ENCODE measurements at places on chromosomes 6 and 20.

DNA sequence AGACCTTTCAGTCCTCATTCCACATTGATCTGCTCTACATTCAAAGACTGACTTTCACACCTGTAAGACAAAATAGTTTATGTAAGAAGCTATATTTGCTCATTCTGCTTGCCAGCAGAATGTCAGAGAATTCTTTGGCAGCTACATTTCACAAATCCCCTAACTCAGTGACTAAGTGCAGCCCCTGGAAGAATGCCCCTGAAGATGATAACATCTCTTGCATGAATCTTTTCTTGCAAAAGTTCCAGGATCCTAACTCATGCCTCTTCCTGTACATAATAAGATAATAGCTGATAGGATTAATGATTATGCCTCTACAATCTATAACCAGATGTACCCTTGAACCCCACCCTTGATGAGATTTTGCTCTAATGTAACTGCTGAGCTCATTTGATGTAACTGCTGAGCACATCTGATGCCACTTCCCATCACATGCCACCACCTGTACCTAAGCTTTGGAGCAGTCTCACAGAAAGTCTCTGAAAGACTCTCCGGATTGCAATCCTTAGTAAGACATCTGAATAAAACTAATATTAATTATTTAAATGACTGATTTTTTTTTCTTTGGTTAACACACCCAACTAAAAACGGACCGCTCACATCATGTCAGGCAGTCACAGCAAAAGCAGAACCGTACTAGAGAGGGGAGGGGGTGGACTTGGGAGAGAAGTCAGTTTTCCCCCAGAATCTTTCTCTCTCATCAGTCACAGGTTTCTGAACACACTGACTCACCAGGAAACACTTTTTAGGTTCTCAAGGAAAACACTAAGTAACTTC lies 684 bp upstream of the DNAH8 start:
- no peak for DNase-seq

DNA sequence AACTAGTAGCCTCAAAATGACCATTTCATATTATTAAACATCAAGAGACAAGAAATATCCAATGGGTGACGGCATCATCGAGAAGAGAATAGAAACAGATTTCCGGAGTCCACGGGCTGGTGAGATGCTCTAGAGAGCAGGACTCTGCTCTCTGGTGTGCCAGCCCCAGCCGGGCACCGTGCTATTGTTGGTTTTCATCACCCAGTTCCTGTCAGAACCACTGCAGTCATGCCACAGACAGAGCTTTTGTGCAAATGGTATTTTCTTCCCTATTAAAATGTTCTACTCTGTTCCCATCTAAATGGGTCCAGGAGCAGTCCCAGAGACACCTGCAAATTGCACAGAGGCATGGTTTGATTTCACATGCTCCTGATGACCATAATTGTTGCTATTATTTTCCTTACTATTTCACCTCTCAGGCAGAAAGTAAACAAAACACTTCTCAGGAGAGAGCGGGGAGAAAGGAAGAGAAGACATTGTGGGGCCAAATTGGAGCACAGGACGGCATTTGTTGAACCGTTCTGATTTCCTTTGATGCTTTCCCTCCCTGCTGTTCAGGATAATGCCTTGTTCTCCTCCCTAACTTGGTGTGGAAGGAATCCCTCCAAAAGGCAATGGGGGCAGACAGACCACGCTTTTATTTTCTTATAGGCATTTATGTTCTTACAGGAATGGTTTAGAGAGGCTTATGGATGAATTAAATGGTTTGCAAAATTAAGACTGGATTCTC lies 11.4 kb upstream of the RAMACL start:
- DNase-seq, result no peak

- DNase-seq, result no peak
These were observed 12.0 kb downstream of the ZFP64 start for GRCh38 chr20:52179331-52180179.

- DNase-seq, result no peak
These were observed 42.4 kb upstream of the EMILIN3 start for GRCh38 chr20:41408986-41409385.

- DNase-seq, result no peak
These were observed 393.2 kb upstream of the SOX4 start for GRCh38 chr6:21200134-21200870.

- DNase-seq, result no peak
These were observed 447.8 kb upstream of the BTBD3 start for GRCh38 chr20:11469795-11470435.

DNA sequence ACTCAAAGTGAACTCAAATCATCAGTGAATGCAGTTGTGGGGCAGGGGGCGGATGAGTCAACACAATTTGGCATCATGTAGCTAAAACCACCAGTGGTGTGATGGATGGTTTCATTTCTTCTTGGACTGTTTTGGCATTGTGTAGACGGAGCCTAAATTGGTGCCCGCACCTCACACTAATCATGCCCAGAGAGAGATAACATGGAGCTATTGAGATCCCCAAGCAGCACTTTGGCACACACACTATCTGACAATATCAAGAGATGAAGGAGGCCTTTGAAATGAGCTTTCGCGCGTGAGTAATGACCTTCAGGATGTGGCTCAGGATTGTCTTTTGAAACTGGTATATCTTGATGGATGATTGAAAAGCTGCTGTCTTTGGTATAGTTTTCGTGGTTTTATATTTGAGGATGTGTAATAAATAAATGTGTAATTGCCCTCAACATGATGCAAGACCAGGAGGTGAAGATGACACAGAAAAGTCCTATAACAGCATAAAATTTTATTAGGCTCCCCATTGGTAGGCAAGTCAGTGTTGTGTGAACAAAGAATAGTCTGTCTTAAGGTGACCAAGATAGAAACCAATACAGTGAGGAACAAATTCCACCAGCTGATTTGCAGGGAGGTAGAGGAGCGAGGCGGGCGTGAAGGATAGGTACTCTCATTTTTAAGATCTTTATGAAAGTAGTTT lies 174.2 kb downstream of the TSHZ2 start:
- no peak for DNase-seq

- DNase-seq, result no peak
These were observed 65.8 kb downstream of the TBC1D7 start for GRCh38 chr6:13262302-13263230.

- no peak for DNase-seq
These were observed 26.4 kb upstream of the PRELID3B start for GRCh38 chr20:59069026-59069425.

GRCh38 chr6:136962661-136963060 lies 40.6 kb downstream of the SLC35D3 start:
- DNase-seq, result no peak

DNA sequence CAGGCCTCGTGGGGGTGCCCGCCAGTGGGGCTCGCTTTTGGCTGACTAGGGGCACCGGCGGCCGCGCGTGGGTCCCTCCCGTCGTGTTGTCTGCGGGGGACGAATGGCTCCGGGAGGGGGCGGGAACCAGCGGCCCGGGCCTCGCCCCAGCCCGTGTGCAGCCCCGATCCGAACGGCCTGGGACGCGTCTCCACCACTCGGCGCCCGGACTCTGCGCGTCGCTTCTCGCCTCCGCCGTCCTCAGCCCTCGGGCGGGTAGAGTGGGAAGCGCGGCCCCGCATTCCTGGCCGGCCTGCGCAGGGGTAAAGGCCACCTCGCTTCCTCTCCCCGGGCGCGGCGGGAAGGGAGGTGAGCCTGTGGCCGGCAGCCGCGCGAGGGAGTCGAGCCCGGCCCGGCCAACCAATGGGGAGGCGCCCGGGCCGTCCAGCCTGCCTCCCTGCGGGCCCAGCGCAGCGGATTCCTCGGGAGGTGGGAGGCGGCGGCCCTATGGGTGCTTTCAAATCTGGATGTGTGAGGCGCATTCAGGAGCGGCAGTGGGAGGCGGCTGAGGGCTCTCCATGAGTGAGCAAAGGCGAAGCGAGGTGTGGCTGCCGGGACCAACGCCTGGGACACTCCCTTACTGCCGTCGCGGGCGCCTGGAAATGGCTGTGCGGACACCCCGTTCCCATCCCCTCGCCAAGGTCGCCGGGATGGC lies 1.1 kb upstream of the ZBTB46 start:
- DNase-seq, result no peak

DNA sequence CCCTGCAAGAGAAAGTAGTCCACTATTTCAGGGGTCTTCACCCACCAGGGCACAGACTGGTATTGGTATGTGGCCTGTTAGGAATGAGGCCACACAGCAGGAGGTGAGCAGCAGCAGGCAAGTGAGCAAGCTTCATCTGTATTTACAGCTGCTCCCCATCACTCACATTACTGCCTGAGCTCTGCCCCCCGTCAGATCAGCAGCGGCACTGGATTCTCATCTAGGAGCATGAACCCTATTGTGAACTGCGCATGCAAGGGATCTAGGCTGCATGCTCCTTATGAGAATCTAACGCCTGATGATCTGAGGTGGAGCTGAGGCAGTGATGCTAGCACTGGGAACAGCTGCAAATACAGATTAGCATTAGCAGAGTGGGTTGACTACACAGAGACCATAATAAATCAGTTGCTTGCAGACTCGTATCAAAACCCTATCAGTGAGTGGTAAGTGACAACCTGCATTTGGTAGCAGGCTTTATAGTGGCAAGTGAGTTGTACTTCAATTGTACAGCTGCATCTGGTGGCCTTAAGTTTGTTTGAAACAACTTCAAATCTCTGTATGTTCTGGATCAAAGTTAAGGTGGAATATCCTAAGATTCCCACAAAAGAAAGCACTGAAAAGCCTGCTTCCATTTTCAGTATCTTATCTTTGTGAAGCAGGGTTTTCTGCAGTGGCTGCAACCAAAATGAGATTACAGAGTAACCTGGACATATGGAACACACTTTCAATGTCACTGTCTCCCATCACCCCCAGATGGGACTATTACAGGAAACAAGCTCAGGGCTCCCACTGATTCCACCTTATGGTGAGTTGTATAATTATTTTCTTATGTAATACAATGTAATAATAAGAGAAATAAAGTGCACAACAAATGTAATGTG lies 12.8 kb downstream of the C6orf141 start:
- no peak for DNase-seq

DNA sequence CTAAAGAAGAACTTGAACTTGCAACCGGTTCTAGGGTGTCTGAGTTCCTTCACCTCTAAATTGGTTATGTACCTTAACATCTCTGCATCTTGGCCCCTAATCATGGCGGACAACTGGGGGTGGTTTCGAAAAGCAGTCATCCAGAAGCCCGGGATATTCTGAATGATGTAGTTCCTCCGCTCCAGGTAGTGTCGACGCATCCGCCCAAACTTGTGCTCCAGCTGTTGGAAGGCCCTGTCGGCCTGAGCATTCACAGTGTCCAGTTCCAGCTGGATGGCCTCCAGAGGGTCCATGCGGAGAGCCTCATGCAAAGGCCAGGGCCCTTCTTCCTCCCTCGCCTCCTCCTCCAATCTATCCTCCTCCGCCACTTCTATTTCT lies 887 bp downstream of the TSPYL1 start:
- DNase-seq, result no peak

DNA sequence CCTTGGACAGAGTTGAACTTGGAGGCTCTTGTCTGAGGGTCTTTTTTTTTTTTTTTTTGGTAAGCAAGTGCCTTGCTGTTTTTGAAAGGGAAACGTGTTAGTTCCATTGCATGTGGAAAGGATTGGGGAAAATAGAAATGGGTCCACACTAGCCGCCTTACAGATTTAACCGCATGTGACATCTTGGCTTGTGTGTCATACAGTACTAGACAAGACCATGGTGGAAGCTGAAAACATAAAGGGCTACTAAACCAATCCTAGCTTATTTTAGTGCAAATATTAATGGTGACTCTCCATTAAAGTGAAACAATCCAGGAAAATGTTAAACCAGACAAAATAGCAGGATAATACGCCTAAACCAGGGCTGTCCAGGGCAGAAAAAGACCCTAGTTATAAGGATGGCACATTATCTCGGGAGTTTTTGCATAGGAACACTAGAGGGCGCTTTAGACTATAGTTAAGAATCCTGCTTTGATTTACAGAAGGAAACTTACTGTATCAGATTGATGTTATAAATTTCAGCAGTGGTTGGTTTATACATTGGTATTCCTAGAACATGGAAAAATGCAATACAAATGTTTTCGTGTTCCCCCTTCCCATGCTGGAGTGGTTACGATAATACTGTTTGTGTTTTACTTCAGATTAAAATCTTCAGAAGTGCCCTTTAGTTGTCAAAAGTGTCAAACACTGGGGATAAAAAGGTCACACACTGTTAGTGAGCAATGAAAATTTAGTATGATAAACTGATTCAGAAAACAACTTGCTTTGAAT lies 59.8 kb upstream of the DEK start:
- DNase-seq, result peak; percentile 30

DNA sequence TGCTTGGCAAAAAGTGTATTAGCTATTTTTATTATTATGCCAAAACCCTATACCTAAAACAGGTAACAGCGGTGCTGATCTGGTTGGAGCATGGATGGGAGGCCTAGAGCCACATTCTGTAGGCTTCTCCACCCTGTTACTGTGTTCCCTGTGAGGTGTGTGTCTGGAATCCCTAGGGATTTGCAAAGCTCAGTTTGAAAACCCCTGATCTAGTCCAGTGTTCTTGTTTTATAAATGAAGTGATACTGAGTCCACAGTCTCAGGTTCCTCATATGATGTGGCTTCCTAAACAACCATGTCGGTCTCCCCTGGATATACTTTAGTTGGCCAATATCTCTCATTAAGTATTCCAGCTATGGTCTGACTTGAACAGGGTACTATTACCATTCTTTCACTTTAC lies 16.3 kb downstream of the ACSS2 start:
- DNase-seq, result no peak

DNA sequence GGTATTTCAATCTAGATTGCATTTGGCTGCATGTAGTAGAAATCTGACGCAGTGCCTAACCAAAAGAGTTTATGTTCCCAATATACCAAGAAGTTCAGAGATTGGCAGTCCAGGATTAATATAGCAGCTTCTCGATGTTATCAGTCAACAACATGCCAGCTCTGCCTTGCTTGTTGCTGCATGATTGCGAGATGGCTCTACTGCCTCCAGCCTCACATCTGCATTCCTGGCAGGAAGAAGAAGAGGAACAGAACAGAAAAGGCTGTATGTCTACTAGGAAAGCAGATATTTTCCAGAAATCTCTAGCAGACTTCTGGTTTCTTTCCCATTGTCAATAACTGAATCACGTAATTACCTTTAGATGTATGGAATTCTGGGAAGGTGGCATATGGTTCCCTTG lies 60.8 kb downstream of the SLC35D3 start:
- no peak for DNase-seq

DNA sequence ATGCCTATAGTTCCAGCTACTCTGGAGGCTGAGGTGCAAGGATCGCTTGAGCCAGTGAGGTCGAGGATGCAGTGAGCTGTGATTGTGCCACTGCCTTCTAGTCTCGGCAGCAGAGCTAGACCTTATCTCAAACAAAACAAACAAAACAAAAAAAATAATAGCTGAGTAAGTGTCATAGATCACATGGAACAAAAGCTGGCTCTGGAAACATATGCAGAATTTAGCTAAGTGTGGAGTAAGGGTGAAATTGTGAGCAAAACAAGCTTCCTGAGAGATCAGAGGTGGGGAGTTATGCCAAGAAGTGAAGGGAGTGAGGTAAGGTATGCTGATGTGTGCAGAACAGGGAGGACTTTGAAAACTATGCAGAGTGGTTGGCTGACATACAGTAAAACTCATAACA lies 18.7 kb downstream of the SGK1 start:
- DNase-seq, result no peak

Data from Jurkat, Clone E6-1 (cell line).